ENCODE measurements at places on chromosomes 1 and 21. TPM values are rescaled to one million over a fixed set of nuclear protein-coding genes. Genes with fewer than 3 reads are reported as not detected.

Gene LCE6A
- not detected for polyA plus RNA-seq

Gene KCNH1
- polyA plus RNA-seq = 0.08 TPM

Gene IL6R
- 1.4 TPM for polyA plus RNA-seq

Gene IFNLR1
- 0.29 TPM for polyA plus RNA-seq

Gene SLC5A9
- not detected for polyA plus RNA-seq

Gene C1orf226
- 0.05 TPM for polyA plus RNA-seq

Gene DPT
- 0.32 TPM for polyA plus RNA-seq

Gene TMEM234
- polyA plus RNA-seq = 31.8 TPM

Gene USP24
- 8.7 TPM for polyA plus RNA-seq

Gene DPH5
- polyA plus RNA-seq = 36.6 TPM

Gene SH2D2A
- polyA plus RNA-seq = not detected

DNA sequence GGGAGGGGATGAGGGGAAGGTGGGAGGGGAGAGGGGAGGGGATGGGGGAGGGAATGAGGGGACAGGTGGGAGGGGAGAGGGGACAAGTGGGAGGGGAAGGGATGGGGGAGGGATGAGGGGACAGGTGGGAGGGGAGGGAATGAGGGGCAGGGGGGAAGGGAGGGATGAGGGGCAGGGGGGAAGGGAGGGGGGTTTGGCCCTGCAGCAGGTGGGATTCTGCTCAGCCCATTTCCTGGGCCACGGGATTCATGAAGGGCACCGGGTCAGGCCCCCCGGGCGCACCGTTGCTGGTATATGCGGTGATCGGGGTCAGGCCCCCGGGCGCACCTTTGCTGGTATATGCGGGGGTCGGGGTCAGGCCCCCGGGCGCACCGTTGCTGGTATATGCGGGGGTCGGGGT lies 15.1 kb upstream of the SAMD11 start:
- DNase-seq = peak; percentile 10

DNA sequence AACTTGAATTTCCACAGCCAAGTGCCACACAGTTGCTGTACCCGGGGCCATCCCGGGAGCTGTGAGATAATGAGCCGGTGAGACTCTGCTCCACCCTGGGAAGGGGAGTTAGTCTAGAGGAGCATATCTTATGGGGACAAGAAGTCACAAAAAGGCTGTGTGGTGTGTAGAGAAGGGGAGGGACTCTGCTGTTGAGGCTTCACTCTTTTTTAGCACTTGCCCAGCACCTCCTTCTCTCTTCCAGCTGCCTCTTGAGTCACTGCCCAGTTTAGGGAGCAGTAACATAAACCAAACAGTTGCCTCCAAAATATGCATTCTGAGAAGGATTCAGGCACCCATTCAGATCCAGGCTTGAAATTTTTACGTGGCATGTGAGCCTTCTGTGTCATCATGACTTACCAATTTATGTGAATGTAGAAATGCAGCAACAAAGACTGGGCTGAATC lies 744 bp upstream of the WDR26 start:
- no peak for DNase-seq

DNA sequence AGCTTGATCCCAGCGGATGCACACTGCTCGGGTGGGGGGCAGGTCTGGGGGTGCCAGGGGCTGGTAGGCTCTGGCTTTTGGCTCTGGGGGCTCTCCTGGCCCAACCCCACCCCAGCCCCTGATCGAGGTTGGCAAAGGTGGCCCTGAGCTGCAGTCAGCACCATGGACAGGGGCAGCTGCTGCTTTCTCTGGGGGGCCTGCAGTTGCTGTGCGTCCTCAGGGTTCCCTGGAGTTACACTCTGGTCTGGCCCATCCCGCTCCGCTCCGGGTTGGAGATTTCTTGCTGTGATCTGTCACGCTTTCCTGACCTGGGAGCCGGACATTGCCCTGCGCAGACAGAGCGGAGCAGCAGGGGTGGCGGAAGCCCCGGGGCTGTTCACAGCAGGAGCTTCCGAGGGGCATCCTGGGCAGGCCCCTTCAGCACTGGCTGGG lies 8.0 kb upstream of the PLCH2 start:
- peak; percentile 65 for DNase-seq

DNA sequence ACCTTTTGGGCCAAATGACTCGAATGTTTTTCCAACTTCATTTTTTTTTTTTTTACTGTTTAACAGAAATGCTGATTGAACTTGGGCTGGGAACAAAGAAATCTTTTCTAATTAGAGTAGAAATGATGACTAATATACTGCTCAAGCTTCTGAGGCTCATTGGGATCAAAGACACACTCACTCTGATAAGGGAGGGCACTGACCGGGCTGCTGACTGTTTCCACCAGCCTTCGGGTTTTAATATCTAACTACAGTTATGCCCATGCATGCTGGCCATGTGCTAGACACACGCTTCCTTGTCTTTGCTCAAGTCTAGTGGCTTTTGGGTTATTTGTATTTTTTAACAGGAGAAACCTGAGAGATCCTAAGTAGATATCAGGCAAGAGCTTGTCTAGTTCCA lies 16.8 kb downstream of the ZBTB18 start:
- DNase-seq = no peak

DNA sequence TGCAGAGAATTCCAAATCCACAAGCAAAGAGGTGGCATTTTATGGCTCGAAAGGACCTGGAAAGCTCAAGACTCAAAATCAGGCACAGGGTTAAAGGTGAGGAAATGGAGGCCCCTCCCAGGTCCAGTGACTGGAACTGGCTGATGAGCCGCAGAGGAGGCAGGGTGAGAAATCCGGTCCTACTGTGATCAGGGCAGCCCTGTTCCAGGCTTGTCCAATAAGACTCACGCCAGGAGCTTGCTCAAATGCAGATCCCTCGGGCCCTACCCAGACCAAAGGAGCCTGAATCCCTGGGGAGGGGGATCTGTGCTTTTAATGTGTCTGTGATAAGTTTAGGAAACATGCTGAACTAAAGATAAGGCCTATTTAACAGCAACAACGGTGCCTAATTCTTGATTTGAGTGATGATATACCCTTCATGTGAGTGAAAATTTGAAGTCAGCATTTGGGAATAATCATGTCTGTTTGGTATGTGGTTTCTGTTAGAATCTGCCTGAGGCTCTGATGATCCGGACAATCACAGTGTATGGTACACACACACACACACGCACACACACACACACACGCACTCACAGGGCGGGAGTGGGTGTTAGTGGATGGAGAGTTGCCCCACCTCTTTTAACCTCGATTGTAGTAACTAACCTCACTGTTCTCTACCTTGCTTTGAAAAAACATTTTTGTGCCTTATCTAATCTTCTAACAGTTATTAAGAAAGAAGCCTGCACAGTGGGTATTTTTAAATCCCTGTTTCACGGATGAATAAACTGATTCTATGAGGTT lies 54.1 kb upstream of the LYST start:
- DNase-seq = peak; percentile 53

GRCh38 chr1:59455206-59455605 lies 158.3 kb downstream of the FGGY start:
- DNase-seq = no peak

DNA sequence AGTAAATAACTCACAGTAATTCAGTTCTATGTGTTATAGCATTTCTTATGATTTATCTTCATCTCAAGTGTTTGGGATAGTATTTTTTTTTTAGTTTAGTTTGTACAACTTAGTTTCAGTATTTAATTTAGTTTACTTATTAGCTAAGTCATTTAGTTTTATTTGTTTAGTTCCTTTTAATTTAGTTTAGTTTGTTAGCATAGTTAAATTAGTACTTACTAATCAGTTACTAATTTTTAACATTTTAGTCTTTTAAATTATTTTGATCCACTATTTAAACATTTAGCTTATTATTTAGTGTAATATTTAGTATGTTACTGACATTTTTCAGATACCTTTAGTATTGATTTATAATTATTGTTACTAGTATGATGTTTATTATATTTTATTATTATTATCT lies 85.2 kb upstream of the SIPA1L2 start:
- no peak for DNase-seq

GRCh38 chr1:228378090-228378872 lies 28.4 kb downstream of the TRIM11 start:
- DNase-seq = peak; percentile 96

GRCh38 chr1:109904105-109904817 lies 6.4 kb upstream of the CSF1 start:
- no peak for DNase-seq

GRCh38 chr1:89954401-89954800 lies 40.5 kb upstream of the ZNF326 start:
- no peak for DNase-seq

- no peak for DNase-seq
Observed at GRCh38 chr21:33373451-33373850, 29.8 kb upstream of the IFNGR2 start.

- DNase-seq = peak; percentile 88
Observed at GRCh38 chr1:9724706-9725476, 73.4 kb downstream of the PIK3CD start.

DNA sequence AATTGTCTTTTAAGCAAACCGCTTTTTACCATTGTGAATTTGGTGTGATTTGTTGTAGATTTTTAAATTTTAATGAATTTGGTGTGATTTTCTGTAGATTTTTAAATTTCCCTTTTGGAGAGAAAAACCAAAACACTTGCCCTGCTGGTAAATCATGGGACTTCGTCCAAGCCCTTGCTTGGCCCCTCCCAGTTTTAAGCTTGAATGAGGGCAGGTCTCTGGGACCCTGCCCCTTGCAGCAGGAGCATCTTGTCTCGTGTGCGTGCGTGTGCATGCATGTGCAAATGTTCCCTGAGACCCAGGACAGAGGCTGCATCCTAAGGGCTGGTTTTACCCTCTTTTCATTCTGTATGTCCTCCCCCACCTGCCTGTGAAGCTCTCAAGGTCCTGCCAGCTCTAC lies 248.6 kb downstream of the GREM2 start:
- DNase-seq = no peak

- no peak for DNase-seq
Observed at GRCh38 chr1:22507587-22507986, 55.7 kb upstream of the EPHA8 start.

- DNase-seq = peak; percentile 34
Observed at GRCh38 chr1:215005078-215005477, 77.5 kb upstream of the KCNK2 start.

GRCh38 chr1:43074244-43074643 lies 97.8 kb downstream of the EBNA1BP2 start:
- no peak for DNase-seq

- no peak for DNase-seq
Observed at GRCh38 chr1:57461405-57461804, 37.5 kb upstream of the DAB1 start.
